Posterior vena cava (tissue), 2 donors: ENCODE measurements at places on chromosomes 7 and 10. TPM values are rescaled to one million over a fixed set of nuclear protein-coding genes. Genes with fewer than 3 reads are reported as not detected.
A peak's percentile ranks its signal among the peaks of the same experiment; 100 is the strongest.

The TAS2R3 gene
- 0.86 TPM for total RNA-seq

DNA sequence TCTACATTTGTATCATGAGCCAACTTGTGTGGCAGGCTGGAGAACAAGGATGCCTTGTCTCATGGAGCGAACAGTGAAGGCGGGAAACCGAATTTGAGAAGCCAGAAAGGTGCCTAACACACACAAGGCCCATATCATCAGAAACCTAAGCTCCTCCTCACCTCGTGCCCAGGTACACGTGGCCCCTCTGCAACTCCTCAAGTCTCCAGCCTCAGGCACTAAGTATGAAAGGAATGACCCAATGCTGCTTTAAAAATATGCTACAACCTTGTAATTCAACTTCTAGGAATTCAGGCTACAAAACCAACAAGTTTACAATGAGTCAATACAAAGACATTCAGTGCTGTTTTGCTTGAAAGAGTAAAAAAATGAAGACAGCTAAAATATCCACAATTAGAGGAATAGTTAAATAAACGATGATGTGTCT is 95.7 kb downstream of the CDK6 start:
- no peak for DNase-seq

The NSMCE4A gene
- total RNA-seq = 48.0 TPM

- DNase-seq = peak; percentile 59
These were observed 46.7 kb downstream of the TMEM270 start for GRCh38 chr7:73907554-73908122.

DNA sequence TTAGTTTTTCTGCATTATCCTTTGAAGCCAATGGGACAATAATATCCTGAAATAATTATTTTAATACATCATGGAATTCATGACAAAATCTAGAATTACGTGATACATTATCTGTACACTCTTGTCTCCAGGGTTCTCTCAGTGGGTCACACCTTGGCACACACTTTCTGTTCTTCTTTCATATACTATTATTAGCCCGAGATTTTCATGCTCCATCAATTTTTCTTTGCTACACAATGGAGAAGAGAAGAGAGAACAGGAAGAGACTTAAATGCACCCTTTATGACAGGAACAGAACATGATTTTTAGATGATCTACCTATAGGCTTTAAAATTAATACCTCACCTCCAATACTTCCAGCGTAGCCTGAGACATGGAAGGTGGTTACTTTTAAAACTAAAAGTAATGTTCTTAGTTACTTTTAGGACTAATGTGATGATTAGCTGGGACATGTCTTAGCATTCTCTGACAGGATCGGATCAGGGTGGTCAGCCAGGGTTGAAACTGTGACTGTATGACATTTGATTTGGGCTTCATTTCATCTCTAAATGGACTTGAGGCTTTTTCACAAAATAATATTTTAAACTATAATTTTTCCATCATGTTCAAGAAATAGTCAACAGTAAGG is 148.2 kb upstream of the WNT16 start:
- no peak for DNase-seq

DNA sequence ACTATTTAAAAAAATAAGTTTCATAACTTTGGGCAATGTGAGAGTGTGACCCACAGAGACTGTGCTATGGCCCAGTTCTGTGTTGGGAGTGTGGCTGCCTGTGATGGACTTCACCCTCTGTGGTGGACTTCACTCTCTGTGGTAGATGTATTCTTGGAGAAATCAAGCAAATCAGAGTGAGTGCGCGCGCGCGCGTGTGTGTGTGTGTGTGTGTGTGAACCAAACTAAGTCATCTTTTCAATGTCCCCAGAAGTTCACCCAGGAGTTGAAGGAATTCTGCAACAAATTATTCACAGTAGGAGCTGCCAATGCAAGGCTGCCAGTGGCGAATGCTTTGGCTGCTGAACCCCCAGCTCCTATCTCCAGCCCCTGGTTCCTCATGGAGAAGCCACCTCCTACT is 184.5 kb downstream of the ADAM12 start:
- DNase-seq = no peak

- no peak for DNase-seq
These were observed 285.9 kb upstream of the CSTF2T start for GRCh38 chr10:51985336-51985735.

GRCh38 chr10:101029520-101030295 is 1.2 kb downstream of the PDZD7 start:
- DNase-seq = no peak

The NUP42 gene
- 20.7 TPM for total RNA-seq

DNA sequence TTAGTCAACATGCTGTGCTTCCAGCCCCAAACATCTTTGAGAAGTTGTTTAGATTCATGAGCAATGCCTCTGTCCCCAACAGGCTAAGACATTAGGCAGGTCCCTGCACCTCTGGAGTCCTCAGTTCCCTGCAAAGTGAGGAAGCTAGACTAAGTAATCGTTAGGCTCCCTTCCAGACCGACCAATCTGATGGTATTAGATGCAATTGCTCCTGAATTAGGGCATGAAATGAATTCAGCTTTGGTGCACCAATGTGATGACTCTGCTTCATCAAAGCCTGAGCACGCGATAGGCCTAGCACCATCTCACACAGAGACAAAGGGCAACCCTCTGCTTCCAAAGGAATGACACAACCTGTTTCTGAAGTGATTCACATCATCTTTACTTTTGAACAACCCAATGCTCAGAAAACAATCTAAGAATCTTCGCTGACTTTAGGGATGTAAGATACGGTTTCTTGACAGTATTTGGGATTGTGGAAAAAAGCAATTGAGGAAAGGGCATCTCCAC is 723 bp upstream of the TES start:
- no peak for DNase-seq

- no peak for DNase-seq
These were observed 52.8 kb downstream of the LSMEM1 start for GRCh38 chr7:112533591-112533990.

- DNase-seq = no peak
These were observed 99.0 kb upstream of the LSM8 start for GRCh38 chr7:118085000-118085399.

The ANXA11 gene
- 269 TPM for total RNA-seq

GRCh38 chr10:5413012-5413938 is 918 bp downstream of the NET1 start:
- DNase-seq = no peak

The TRPV5 gene
- not detected for total RNA-seq

- DNase-seq = no peak
These were observed 106.3 kb downstream of the RNF32 start for GRCh38 chr7:156746891-156747290.

The TACC2 gene
- total RNA-seq = 75.8 TPM

DNA sequence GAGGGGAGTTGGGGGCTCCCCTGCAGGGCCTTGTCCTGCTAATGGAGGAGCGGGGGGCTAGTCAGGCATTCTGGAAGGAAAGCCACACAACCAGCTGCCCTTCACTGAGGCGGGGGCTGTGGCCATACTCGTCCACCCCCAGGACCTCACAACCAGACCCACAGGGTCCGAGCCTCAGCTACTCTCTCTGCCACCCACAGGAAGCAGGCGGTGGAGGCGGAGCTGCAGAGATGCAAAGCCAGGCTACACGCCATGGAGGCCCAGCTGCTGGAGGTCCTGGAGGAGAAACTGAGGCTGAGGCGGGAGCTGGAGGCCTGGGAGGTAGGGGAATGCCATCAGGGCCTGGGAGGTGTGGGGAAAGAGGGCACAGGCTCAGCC is 3.1 kb downstream of the ABHD11 start:
- DNase-seq = no peak

- DNase-seq = no peak
These were observed 23.7 kb downstream of the GSDME start for GRCh38 chr7:24733414-24734060.

The GIMAP8 gene
- total RNA-seq = 15.4 TPM

DNA sequence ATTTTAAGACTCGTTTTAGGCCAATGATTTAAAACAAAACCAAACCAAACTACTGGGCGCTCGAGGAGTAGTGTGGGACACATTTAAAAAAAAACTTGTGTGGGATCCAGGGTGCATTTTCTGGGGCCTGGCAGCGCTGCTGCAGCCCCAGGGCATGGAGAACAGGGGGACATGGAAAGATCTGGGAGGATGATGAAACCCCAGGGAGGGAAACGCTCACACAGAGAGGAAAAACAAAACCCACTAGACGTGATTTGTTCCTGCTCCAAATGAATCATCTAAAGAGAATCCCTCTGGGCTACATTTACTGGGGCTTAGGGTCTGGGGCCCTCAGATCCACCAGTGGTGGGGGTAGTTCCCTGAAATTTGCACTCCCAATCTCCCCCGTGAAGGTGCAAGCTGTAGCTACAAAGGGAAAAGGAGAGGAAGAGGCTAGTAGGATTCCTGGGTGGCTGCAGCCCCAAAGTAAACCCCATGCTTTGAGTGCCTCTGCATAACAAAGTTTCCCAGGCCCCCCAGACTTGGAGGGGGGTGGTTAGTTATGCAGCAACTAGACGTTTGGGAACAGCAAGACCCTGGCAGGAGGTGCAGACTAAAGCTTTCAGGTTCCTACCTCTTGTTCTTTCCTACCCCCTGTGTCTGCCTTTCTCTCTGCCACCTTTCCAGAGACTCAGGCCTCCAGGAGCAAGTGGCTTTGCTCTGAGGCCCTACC is 14.5 kb upstream of the HOXA13 start:
- DNase-seq = no peak

DNA sequence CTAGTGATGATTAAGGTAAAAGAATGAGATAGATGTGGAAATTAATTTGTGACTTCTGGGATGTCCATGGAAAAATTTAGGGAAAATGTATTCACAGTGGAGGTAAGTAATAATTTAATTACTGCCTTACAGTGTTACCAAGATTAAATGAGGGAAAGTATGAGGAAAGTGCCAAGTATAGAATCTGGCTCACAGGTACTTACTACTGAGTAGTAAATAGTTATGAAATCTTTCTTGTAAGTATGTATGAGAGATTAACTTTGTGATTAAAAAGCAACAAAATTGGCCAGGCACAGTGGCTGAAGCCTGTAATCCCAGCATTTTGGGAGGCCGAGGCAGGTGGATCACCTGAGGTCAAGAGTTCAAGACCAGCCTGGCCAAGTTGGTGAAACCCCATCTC is 42.1 kb downstream of the RSBN1L start:
- DNase-seq = no peak

DNA sequence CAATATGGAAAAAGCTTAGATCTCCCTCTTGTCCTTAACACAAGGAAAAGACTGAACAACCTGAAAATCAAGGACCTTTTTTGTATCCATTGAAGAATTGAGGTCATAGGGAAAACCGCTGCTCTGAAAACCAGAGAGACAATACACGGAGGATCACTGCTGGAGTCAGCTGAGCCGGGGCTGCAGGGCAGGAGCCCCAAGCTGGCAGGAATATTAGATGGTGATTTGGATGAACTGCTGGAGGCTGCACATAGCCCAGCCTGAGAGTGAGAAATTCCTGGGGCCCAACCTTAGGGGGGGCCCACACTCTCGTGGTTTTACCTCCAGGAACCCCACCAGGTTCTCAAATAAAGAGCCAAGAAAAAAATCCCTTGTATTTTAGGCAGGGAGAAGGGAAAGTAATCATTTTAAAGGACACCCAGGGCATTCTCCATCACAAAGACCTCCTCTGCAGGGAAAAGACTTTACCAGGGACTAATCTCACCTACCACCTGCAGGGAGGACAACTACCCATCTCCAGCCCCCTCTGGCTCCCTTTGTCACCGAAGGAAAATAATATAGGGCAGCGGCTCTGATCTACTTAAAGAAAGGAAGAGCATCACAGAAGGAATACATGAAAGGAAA is 55.4 kb upstream of the RNF32 start:
- no peak for DNase-seq

DNA sequence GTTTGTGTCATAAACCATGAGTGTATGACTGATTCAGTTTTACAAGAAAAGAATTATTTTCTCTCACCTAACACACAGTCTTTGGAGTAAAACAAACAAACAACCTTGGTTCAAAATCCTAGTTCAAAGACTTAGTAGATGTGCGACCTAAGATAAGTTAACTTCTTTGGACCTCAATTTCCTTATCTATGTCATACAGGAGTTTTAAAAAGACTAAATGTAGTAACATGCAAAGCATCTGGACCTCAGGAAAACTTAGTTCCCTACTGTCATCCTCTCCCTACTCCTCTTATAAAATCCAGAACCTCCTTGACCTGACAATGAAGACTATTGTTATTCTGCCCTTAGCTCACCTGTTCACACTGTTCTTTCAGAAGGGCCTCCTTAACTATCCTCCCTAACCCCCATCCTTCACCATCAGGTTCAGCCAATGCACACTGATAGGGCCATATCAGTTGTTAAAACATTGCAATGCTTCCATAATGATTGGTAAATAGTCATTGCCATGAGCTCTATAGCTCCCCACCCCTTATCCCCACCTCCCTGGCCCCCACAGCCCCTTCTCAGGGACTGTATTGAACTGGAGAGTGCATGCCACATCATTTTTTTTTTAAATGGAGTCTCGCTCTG is 28.8 kb upstream of the CCNJ start:
- DNase-seq = no peak

DNA sequence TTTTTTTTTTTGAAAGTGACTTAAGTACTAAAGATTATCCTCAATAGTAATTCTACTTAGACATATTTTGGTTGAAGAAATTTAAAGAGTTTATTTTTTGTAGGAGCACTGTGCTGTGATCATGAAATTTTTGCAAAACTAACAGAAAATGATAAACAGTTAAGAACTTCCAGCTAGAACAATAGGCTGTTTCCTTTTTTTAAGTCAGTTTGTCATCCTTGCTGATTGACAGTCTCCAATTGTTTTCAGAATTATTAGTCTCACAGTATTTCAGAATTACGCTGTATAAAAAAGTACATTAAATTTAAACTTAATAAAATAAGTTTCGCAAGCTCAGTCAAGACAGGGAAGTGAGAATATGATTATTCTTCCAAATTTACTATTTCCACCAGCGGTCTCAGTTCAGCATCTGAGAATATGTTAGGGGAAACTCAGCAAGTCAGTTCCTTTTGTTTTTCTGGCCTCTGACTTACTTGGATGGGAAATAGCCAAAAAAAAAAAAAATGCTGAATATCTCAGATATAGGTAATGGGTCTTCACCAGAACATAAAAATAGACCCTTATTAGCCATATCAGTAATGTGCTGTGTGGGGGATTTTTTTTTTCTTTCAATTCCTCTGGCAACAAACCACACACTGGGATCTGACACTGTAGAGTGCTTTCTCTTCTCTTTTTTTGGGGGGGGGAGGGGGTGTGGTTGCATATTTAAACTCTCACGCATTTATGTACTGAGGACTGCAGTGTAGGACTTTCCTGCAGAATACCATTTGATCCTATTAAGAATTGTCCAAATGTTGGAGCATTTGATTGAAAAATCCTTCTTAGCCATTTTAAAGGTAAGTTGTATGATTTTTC is at the start of gene CD36:
Gene CD36 (plus strand): TSS at position 732 of the 855 bp plus-strand sequence. CDS start 8,099 bp downstream, outside the sequence.
- DNase-seq = no peak

DNA sequence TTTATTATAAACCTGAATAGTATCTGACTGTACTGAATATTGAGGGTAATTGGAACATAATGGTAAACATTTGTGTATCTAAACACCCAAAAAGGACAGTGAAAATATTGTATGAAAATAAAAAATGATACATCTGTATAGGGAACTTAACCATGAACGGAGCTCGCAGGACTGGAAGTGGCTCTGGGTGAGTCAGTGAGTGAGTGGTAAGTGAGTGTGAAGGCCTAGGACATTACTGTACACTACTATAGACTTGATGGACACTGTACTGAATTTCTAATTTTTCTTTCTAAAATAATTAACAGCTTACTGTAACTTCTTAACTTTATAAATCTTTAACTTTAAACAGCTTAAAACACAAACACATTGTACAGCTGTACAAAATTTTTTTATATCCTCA is 454.5 kb upstream of the FZD8 start:
- no peak for DNase-seq

GRCh38 chr7:84744385-84744784 is 442.5 kb downstream of the SEMA3D start:
- no peak for DNase-seq

GRCh38 chr10:103154521-103155299 is 38.4 kb downstream of the NT5C2 start:
- no peak for DNase-seq

- DNase-seq = no peak
These were observed 58.0 kb upstream of the MYL10 start for GRCh38 chr7:101687081-101687480.
